ENCODE measurements at places on chromosomes 16 and 17.

- DNase-seq = no peak
These were observed 38.5 kb downstream of the CHD9 start for GRCh38 chr16:53093162-53093744.

GRCh38 chr17:50559674-50560184 is 786 bp upstream of the CACNA1G start:
- no peak for DNase-seq

DNA sequence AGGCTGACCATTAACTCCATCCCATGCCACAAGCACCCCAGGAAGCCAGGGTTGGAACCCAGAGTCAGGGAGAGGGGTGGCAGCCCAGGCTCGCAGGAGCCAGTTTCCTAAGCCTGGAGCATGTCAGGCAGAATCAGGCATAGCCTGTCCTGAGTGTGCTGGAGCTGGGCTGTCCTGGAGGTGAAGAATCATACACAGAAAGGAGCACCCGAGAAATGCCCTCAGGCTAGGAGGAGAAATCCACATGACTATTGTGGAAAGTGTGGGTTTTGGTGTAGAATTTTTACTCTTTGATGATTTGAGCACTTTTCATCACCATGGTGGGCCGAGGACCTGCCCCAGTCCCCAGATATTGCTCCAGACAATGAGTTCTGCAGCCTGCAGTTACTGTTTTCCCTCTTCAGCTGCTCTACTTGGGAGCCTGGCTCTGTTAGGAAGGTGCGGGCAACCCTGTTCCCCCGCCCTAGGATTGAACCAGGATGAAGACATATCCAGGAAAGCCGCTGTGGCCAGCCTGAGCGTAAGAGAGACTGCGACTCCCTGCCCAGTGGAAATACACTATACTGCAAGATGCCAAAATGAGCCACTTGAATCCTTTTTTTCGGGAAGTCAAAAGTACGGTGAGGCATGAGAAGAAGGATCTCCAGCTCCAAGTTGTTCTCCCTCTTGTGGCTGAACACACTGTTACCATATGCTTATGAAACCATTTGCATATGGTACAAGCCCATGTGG is 29.0 kb upstream of the HEATR6 start:
- DNase-seq = no peak

DNA sequence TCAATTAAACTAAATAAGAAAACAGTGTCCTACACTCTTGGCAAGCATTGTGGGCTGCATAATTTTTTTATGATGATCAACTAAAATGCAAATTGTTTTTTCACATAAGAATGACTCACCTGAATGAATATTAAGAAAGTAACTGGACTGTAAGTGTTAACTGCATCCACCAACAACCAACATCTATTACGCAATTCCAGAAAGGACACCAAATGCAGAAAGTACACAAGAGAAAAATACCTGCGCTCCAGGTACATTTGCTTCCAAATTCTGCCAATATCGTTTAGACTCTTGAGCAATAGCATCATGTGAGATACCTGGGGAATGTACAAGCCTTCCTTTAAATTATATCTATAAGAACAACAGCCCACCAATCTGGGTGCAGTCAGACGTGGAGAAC is 19.8 kb upstream of the TXNDC11 start:
- DNase-seq = no peak

GRCh38 chr16:70737377-70738082 is 51.7 kb upstream of the MTSS2 start:
- no peak for DNase-seq

DNA sequence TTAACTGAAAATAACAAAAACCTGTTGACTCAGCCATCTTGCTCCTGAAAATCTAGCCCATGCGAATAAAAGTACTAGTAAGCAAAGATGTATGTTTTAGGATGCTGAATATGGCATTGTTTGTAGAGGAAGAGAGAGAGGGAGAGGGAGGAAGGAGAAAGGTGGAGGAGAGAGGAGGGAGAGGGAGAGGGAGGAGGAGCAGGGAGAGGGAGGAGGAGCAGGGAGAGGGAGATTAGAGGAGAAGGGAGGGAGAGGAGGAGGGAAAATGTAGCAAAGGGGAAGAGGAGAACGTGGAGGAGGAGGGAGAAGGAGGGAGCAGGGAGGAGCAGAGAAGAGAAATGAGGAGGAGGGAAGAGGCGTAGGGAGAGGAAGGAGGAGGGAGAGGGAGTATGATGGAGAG is 324.5 kb upstream of the EEF2KMT start:
- DNase-seq = no peak

- no peak for DNase-seq
These were observed 1.2 kb downstream of the MMP2 start for GRCh38 chr16:55480228-55480655.

- DNase-seq = no peak
These were observed 1.5 kb upstream of the ZNF764 start for GRCh38 chr16:30559690-30560089.

- no peak for DNase-seq
These were observed 177.4 kb upstream of the GSE1 start for GRCh38 chr16:85435700-85436099.

- DNase-seq = no peak
These were observed 595.6 kb downstream of the TP53TG3F start for GRCh38 chr16:34054969-34055368.

DNA sequence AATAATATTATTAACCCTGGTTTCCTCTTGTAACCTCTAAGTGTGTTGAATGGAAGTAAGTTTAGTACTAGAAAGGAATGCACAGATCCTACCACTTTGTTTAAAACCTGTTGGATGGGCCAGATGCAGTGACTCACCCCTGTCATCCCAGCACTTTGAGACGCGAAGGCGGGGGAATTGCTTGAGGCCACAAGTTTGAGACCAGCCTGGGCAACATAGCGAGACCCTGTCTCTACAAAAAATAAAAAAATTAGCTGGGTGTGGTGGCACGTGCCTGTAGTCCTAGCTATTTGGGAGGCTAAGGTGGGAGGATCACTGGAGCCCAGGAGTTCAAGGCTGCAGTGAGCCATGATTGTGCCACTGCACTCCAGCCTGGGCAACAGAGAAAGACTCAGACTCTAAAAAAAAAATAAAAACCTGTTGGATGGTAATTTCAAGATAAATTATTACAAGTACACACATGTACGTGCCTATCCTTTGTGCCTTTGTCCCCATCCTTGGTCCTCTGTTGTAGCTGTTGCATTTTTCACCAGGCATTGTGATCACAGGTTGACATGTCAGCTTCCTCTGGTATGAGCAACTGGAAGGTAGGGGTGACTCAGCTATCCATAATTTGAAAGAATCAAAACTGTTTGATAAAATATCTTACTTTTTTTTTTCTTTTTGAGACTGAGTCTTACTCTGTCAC is 30.7 kb upstream of the METTL9 start:
- no peak for DNase-seq

DNA sequence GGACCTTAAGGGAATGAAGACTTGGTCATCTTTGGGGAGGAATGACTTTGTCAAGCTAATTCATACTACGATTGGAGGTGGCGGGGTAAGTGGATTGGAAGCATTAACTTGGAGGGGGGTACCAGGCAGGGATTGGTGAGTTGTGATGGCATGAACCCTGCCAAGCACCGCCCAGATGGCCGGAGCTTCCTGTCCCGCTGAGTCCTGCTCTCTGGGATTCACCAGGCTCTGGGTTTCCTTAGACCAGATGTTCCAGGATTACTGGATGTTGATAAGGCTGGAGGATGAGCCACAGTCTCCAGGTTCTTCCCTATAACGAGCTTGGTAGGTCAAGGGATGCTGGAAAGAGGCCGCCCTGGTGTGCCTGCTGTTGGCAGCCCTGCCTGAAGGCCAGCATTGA is 154.9 kb downstream of the SDK2 start:
- DNase-seq = no peak

Data from cerebellar nuclear complex (tissue), 1 donor.